Gastroesophageal sphincter (tissue), 4 donors: ENCODE measurements at places on chromosomes 4 and X. TPM values are rescaled to one million over a fixed set of nuclear protein-coding genes. Genes with fewer than 3 reads are reported as not detected.

MAGEE1 gene
- total RNA-seq: 1.6 TPM

SMIM10 gene
- 18.2 TPM for total RNA-seq

TRPC5OS gene
- not detected for total RNA-seq

NPY2R gene
- total RNA-seq: not detected

FMR1NB gene
- total RNA-seq: not detected

F8A1 gene
- total RNA-seq: 5.4 TPM

FAM156B gene
- total RNA-seq: 9.4 TPM

SMIM43 gene
- total RNA-seq: 0.62 TPM

C4orf50 gene
- 0.08 TPM for total RNA-seq

SMR3B gene
- total RNA-seq: not detected

GRCh38 chr4:124111922-124112321 lies 600.6 kb downstream of the ANKRD50 start:
- peak; percentile 88 for ATAC-seq

- ATAC-seq: no peak
Measured at GRCh38 chr4:30116401-30116800, 603.8 kb upstream of the PCDH7 start.

GRCh38 chr4:24570574-24571236 lies 13.6 kb downstream of the DHX15 start:
- ATAC-seq: no peak

GRCh38 chrX:111180750-111181240 lies 84.8 kb downstream of the PAK3 start:
- no peak for ATAC-seq

GRCh38 chr4:123939621-123940020 lies 543.0 kb downstream of the SPRY1 start:
- ATAC-seq: no peak

DNA sequence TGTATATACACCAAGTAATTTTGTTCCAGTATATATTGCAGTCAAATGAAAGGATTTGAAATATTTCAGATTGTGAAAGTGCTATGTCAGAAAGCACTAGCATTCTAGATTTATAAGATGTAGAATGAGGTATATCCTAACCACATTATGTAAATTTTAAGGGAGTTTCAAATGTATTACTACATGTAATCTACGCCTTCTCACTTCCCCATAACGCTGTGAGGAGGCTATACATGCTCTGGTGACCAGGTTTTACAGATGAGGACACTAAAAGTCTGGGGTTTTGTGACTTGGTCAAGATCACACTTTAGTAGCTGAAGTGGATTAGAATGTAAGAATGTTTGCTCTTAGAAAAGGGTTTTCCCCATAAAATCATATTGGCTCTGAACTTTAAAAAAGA lies 8.1 kb downstream of the ENPEP start:
- no peak for ATAC-seq

DNA sequence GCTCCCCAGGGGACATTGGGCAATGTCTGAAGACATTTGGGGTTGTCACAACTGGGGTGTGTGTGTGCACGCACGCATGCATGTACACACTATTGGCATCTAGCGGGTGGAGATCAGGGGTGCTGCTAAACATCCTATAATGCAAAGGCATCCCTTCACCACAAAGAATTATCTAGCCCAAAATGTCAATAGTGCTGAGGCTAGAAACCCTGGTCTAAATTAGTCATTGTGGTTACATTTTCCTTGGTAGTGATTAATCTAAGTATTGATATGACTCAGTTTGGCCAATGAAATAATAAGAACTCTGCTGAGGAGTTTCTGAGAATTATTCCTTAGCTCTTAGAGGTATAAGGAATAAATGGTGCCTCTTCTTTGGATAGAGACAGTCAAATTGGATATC lies 200.2 kb downstream of the CLCN4 start:
- ATAC-seq: no peak

- no peak for ATAC-seq
Measured at GRCh38 chr4:150212927-150213326, 134.7 kb downstream of the DCLK2 start.

- no peak for ATAC-seq
Measured at GRCh38 chrX:43448688-43449087, 207.4 kb upstream of the MAOA start.

GRCh38 chr4:118774989-118775388 lies 60.9 kb downstream of the SEC24D start:
- ATAC-seq: no peak

- ATAC-seq: no peak
Measured at GRCh38 chrX:8869812-8870211, 68.6 kb upstream of the FAM9A start.

DNA sequence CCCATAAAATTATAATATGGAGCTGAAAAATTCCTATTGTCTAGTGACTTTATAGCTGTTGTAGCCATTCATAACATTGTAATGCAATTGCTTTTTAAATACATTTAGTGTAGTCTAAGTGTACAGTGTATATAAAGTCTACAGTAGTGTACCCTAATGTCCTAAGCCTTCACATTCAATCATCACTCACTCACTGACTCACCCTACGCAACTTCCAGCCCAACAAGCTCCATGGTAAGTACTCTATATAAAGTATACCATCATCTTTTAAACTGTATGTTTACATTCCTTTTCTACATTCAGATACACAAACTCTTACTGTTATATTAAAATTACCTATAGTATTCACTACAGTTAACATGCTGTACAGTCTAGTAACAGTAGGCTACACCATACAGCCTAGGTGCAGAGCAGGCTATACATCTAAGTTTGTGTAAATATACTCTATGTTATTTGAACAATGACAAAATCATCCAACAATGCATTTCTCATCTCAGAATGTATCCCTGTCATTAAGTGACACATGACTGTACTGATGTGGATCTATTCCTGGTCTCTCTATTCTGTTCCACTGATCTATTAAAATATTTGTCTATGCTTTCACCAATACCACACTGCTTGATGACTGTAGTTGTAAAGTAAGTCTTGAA lies 33.7 kb downstream of the CLOCK start:
- no peak for ATAC-seq

DNA sequence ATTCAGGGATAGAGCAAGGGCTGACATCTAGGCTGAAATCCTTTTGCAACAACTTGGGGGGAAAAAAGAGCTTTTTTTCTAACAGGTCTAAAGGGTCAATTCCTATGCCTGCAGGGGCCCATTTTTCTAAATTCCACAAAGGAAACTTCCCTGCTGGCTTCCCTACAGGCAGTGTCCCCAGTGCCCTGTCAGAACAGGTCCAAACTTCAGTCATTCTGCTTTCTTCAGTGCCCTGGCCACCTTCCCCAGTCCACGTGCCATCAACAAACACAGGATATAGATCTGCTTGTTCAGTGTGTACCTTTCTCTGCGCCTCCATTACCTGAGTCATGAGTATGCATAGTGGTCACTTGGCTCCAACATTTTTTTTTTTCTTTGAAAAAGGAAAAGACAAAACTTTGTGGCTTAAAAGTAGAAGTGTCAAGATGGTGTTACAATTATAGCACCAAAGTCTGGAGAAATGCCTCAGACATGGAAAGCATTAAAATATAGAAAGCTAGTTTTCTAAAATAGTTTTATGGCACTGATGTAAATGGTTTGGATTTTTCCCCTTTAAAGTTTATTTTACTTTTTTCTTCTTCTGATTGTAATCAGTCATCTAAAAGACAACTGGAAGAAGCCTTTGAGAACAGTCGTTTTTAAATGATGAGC lies 84.0 kb upstream of the JADE1 start:
- ATAC-seq: no peak

DNA sequence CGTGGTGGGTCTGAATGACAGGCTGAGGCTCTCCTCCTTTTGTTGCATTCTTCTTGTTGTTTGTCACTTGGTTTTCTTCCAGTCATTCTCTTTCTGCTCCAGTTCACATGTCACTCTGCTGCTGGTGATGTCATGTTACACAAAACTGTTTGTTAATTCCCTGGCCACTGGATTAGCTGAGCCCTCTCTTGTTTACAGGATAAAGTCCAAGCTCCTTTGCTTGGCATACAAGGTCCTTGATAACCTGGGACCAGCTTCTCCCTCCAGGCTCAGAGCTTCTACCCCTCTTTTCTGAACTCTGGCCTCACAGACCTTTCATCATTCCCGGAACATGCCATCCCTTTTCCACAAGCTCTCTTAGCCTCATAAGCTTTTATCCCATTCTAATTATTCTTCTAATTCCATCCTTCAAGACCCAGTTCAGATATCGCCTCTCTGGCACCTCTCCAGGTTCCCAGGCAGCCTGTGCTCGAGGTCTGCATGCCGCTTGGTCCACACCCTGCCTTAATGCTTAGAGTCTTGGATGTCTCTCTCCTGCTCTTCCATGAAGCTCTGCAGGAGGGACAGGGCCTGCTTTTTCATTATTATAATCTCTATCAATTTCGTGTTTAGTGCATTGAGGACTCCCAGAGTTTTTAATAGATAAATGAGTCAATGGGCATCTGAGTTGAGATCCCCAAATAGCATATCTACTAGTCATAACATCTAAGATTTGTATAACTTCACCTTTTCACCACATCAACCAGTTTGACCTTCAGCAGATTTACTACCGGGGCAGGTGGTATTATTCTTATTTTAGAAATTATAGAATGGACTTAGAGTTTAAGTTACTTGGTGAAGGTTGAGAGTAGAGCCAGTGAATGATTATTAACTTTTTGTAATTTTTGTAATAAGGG lies 98.7 kb downstream of the TMEM131L start:
- ATAC-seq: peak; percentile 73

DNA sequence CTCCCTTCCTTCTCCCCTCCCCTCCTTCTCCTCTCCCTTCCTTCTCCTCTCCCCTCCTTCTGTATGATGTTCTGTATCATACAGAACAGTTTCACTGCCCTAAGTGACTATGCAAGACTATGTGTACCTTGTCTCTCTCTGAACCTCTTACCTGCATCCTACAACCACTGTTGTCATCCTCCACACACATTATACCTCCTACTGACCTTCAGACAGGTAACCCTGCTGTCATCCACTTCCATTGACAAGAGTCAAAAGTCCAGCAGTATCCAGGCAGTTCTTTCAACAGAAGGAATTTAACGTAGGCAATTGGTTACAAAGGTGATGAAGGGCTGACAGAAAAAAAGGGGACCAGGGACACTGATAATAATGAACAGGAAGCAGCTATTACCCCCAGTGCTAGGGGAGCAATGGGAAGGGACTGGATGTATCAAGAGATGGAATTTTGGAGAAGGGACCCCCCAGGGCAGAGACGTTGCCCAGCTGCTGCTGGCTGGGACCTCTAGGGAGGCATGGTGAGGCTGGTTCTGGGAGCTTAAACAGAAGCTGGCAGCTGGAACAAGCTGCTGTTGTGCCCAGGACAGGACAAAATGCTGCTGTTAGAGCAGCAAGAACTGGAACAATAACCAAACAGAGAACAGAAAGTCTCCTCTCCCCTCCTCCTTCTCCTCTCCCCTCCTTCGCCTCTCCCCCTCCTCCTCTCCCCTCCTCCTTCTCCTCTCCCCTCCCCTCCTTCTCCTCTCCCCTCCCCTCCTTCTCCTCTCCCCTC lies 84.7 kb downstream of the DCTD start:
- ATAC-seq: no peak

GRCh38 chrX:13418126-13419097 lies 98.6 kb upstream of the ATXN3L start:
- no peak for ATAC-seq

DNA sequence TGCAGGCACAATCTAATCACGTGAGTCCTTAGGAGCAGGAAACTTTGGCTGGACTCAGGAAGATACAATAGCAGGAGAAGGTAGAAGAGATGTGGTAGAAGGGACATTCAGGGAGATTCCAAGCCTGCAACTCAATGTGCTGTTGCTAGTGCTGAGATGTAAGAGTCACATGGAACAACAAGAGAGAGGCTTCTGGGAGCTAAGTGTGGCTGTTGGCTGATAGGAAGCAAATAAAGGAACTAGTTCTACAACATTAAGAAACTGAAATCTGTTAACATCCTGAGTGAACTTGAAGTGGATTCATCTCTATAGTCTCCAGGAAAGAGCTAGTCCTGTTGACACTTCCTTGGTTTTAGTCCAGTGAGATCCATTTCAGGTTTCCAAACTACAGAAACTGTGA lies 1207.4 kb downstream of the ADGRL3 start:
- no peak for ATAC-seq

- ATAC-seq: no peak
Measured at GRCh38 chrX:154334496-154334895, 38.9 kb downstream of the TKTL1 start.

- no peak for ATAC-seq
Measured at GRCh38 chr4:1291091-1291490, 1.4 kb downstream of the MAEA start.
